ENCODE measurements at places on chromosomes 5 and 9.

GRCh38 chr5:3361811-3362605, 233.6 kb upstream of the IRX1 start:
- DNase-seq, result no peak

GRCh38 chr5:55036477-55036876, 12.4 kb downstream of the GZMK start:
- DNase-seq, result no peak

DNA sequence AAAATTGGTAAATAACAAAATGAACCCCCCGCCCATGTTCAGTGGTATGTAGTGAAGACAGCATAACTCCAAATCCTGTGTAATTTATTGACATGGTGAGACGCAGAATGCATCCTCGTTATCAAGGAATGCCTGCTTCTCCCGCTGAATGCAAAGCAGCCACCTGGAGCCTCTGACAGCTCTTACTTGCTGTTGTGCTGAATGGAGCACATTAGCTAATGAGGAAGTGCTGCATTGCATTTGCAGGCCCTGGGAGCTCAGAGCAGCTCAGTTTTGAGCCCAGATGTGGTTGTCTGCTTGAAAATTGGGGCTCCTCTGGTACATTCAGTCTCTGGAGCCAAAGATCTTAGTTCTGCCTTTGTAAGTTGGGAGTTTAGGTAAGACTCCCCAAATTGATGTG, 28.9 kb downstream of the PLAC8L1 start:
- DNase-seq, result no peak

GRCh38 chr9:134382733-134383132, 56.5 kb downstream of the RXRA start:
- DNase-seq, result no peak

- no peak for DNase-seq
These were observed 11.5 kb downstream of the OR2V2 start for GRCh38 chr5:181158869-181159268.

- no peak for DNase-seq
These were observed 71.5 kb downstream of the DAP start for GRCh38 chr5:10689391-10690081.

- no peak for DNase-seq
These were observed 18.9 kb downstream of the RPS23 start for GRCh38 chr5:82259172-82259800.

DNA sequence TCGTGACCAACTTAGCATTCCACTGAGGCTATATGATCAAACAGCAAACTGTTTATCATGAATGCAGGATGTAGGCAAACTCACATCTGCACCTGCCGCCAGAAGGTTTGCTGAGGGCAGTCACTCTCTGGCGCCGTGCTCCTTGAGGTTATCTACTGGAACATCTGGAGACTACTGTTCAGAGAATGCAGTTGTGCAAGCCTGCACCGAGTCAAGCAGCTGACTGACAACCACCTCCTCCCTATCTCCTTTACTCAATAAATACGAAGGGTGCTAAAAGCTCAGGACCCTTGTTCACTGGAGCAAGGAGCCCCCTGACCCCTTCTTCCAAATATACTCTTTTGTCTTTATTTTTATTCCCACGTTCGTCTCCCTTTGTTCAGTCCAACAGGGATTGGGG, 27.1 kb downstream of the CCDC125 start:
- DNase-seq, result no peak

DNA sequence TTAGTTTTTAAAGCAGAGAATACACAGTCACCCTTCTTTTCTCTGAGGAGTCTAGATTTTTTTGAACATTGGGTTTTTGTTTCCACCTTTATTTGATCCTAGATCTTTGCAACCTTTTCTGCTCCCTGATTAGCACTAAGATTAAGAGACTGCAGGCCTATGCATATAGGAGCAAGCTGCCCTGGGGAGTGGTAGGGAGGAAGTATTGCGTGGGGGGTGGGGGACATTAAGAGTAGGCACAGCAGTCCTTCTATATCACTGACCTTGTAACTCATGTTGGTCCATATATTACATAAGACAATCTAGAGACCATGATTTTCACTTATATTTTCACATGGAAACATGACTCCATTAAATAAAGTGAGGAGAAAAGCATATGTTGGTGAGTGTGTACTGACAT, 149.1 kb downstream of the ADGRV1 start:
- no peak for DNase-seq

DNA sequence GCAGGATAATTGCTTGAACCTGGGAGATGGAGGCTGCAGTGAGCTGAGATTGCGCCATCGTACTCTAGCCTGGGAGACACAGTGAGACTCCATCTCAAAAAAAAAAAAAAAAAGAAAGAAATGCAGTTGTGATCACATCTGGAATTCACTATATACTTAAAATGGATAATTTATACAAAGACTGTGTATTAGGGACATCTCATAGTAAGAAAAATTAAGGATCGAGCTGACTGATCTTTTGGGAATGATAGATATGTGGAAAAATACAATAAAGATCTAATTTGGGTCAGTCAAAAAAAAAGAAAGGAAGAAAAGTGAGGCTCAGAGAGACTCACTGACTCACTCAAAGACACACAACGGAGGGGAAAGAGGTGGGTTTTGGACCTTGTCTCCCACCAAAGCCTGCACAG, 73.2 kb upstream of the STXBP1 start:
- no peak for DNase-seq

DNA sequence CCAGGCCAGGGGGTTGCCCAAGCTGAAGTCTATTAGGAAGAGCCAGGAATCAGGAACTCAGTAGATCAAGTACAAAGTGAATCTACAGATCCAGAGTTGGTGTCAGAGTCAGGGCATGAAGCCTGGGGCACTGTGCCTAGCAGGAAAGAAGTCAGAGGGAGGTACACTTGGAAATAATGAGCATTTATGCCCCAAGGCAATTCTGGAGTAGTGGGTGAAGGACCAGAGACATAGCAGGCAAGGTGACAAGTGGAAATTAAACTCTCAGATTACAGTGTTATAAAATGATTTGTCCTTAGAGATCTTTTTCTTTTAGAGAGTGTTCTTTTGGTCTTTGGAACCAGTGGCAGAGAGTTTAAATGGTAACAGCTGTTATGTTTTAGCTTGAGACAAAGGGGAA, 138.0 kb downstream of the ADAMTSL1 start:
- DNase-seq, result no peak

DNA sequence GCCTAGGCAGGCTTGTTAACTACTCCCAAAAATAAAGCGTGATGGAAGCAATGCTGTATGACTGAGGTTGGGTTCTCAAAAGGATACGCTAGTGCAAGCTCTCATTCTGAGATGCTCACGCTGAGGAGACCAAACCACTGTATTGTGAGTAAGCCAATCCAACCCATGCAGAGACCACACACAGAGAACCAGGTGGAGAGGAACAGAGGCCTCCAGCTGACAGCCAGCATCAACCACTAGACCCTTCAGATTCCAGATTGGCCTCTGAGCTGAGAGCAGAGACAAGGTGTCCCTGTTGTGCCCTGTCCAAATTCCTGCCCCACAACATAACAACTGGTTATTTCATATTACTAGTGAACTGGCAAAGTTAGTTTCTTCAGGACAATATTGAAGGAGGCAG, 4.5 kb downstream of the TSTD2 start:
- no peak for DNase-seq

DNA sequence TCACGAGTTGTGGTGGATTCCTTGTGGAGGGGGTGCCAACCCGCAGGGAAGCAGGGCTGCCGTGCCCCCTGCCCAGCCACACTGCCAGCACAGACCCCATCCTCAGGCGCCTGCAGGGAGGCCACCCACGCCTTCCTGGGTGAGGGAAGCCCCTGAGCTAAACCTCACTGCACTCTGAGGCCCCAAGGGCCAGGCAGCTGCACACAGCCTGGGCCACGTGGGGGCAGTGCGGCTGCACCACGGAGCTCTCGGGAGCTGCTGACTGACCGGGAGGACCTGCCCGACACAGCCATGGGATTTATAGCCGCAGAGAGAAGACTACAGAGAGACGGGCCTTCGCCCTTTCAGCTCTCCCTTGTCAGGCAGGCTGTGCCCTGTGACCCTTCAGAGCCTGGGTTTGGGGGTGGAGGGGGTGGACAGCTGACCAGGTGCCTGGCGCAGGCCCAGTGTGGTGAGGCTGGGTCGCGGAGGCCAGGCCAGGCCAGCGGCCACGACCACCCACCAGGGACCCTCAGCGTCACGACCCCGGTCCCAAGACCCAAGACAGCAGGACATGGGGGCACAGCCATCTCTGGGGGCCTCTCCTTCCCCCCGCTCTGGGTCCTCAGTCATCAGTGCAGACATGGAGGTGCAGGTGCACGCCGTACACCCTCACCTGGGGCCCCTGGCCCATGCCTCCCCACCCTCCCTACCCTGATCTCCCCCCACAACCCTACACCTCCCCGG, 4.3 kb upstream of the AHRR start:
- DNase-seq, result peak; percentile 40

DNA sequence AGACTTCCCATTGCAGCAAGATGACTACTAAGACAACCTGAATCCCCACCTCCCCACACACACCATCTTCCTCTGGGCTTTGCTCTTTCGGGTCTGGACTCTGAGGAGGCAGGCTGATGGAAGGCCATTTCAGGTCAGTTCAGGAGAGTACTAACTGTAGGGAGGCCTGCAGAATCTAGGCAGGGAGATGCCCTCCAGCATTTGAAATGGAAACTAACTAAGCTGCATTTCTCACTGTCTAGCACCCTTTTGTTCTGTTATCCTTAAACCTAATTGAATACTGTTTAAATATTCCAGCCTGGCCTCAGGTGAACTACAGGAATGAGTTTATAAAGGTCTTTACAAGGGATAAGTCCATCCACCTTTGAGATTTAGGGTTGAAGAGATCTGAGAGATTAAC, 4.9 kb upstream of the TBCA start:
- DNase-seq, result no peak

GRCh38 chr5:98492258-98492657, 281.2 kb upstream of the RGMB start:
- no peak for DNase-seq

DNA sequence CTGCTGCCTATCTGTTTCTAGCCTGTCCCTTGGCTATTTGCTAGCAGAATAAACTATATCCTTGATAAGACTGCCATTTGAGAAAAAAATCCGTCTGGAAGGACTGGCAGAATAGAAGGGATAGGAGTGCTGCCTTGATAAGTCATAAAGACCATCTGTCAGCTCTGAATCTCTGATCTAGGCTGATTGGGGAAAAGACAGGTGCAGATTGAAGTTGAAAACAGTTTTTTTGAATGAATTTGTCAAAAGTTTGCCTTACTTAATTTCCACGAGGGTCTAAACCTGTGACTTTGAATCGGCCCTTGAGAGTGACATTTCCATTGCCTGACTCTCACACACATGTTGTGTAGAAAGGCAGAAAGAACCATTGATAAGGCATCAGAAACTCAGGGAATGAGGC, 218.6 kb downstream of the MAN2A1 start:
- no peak for DNase-seq

- no peak for DNase-seq
These were observed 42.5 kb downstream of the ADAM19 start for GRCh38 chr5:157533011-157533481.

DNA sequence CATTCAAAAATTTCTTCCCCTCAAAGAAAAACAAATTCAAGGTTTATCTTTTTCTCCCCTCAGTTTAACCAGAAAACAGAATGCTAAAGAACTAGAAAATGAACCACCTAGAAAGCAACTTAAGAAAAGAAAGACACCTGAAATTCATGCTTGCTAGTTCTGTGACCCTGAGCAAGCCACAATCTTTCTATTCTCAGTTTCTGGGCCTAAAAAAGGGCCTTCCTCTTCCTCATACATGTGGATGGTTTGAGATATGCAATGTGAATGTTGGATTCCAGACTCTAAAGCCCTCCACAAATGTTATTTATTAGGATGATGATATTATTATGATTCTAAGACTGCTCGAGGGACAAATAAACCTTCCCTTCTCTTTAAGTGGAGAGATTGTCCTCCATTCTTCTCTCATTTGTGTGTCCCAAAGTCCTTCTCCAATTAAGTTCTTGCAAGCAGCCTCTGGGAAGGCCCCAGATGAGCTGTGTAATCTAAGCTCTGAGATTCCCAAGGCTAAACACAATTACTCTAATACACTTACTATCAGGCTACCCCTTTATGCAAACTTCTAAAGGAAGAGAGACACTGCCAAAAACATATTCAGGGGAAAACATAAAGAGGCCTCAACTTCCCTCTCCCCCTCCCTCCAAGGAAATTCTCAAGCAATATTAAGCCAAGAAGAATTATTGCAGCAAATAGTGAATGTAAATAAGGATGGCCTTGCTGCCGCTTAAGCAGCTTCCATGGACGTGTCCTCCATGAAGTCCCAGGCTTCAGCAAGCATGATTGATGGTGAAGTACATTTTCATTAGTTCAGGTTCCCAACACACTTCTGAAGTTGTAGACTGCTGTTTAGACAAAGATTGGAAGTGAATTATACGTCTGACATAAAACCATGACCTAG, 80.2 kb downstream of the PRKACG start:
- DNase-seq, result no peak

GRCh38 chr9:88399966-88400365, 11.7 kb downstream of the SPIN1 start:
- DNase-seq, result no peak

- DNase-seq, result no peak
These were observed 91.8 kb downstream of the EQTN start for GRCh38 chr9:27205198-27205597.

DNA sequence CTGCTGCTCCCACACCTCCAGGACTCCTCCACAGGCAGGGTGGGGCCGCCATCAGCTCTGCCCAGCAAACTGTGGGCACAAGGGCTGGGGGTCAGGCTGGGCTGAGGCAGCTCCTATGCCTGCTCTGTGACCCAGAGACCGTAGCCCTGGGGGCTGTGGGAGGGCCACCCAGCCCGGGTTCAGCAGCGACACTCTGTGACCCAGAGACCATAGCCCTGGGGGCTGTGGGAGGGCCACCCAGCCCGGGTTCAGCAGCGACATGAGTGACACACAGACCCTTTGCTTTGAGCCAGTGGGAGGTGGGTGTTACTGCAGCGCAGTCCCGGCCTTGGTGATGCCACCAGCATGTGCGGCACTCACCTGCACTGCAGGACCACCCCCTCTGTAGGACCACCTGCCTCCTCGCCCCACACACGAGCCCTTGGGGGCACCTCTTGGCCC, 118.9 kb upstream of the LPCAT1 start:
- DNase-seq, result no peak

- DNase-seq, result no peak
These were observed 45.7 kb downstream of the TGFBR1 start for GRCh38 chr9:99150451-99151171.

DNA sequence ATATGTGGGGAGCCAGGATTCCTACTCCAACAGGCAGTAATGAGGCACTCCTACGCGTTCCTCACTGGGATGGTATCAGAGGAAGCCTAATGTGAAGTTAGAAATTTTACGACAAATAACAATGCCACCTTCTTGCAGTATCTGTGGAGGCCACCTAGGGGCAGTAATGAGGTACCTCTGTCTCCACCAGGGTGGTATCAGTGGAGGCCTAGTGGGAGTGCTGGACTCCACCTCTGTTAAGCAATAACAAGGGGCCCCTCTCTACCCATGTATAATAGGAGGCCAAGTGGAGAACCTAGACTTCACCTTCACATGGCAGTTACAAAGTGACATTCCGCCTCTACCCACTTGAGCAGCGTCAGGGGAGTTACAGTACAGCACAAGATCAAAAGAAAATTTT, 147.9 kb downstream of the PLPPR1 start:
- no peak for DNase-seq

GRCh38 chr5:86971034-86971571, 296.6 kb upstream of the RASA1 start:
- no peak for DNase-seq
